ENCODE measurements at places on chromosomes 6 and 20.

DNA sequence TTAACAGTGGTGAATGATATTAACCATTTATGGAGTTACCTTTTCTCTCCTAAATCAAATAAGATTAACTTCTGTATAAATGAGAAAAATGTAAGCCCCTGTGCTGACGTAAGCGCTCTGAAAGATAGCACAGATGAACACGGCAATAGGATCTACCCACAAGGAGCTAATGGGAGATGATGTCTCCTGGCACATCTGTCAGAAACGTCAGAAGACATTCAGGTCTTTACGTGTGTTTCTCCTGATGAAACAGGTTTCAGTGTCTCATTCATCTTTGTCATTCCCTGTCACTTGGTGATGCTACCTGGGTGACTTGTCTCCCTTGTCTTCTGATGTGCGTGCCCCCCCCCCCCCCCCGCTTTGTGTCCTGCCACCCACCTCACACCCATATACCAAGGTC is 189.7 kb downstream of the DTNBP1 start:
- no peak for DNase-seq

- no peak for DNase-seq
These were observed 161.7 kb upstream of the BMP5 start for GRCh38 chr6:56036916-56037600.

DNA sequence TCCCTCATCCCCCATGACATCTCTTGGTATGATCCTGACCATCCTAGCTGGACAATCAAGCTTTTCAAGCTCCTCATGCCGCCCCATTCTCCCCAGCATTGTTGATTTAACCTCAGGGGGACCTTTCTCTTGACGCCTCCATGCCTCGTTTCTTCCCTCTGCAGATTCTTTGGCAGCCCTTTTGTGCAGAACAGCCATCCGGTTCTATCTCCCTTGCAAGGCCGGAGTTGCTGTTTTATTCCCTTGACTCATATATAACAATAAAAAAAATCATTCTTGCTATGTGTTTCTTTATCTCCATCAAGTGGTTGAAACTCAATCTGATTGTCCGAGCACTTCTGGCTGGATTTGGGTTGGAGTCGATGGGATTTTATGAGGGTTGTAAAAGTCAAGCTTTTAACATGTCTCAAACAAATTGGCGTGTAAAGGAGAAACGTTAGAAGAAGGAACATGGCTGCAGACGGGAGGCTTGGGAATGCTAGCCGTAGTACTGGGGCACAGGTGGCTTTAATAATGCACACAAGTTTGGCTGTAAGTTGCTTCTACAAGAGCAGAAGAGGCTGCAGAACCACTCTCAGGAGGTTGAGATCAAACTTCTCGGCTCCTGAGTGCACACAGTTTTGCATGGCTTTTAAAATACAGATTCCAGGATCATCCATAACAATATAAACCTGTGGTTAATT is 3.9 kb upstream of the SULF2 start:
- DNase-seq = no peak

DNA sequence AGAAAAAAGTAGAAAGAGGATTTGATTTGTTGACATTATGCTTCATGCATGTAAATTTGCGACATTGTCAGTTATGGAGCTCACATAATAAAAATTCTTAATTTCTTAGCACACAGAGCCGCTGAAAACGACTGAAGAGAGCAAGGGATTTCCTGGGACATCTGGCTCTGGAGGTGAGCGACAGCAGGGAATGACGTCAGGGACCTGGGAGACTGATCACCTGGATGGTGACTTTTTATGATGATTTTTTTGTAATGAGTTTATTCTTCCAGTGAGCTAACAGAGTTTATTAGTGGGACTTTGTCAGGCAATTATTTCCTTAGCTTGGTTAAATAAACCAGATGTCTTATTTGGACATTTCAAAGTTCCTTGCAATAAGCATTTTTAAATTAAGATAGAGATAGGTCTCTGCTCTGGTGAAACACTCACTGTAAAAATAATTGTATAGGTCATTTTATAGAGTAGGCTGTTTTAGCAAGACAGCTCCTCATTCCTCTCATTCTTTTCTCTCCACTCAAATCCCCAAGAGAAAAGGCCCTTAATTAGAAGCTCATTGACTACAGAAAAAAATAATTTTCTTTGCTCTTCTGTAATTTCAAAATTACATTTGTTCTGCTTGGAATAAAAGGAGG is 19.4 kb downstream of the TMEM200A start:
- peak; percentile 43 for DNase-seq

- no peak for DNase-seq
These were observed 164.8 kb upstream of the DTNBP1 start for GRCh38 chr6:15827496-15828255.

GRCh38 chr6:11149551-11149950 is 38.0 kb upstream of the ERVFRD-1 start:
- DNase-seq = no peak

DNA sequence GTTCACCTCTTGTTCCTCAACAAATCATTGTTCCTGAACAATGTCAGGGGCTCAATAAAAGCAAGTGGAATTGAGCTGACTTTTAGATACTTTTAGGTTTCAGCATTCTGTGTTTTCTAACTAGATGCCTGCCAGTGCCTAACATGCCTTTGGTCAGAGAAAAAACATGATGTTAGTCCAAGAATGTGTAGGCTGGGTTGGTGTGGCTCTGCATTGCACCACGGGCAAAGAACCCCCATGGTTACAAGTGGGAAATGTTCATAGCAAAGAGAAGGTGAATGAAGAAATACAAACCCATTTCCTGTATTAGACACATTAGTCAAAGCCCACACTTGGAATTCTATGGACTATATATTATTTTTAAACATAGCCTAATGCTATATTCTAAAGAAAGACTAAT is 193.3 kb downstream of the TMEM200A start:
- DNase-seq = no peak

- DNase-seq = peak; percentile 60
These were observed 25.8 kb downstream of the BHLHE23 start for GRCh38 chr20:62980970-62981369.

DNA sequence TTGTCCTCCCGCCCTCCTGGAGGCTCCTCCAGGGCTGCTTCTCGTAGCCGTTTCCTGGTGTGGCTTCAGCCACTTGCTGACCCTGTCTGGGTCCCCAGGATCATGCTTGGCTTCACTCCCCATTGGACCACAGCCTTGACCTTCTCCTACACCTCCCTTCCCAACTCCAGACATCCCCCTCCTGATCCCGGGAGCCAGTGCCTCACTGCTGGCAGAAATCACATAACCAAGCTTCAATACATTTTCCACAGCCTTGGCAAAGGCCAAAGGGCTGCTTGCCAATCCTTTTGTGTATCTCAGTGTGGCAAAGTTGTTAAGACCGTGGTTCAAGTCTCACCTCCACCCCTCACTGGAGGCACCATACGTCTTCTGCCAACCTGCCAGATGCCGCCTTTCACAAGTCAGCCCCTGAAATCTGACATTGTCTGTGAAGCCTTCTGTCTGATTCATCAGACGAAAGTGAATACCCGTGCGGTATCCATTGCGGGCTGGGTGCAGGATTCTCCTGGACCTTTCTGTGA is 60.1 kb downstream of the PHACTR3 start:
- no peak for DNase-seq

- DNase-seq = no peak
These were observed 99.6 kb upstream of the ENPP5 start for GRCh38 chr6:46270336-46270735.

DNA sequence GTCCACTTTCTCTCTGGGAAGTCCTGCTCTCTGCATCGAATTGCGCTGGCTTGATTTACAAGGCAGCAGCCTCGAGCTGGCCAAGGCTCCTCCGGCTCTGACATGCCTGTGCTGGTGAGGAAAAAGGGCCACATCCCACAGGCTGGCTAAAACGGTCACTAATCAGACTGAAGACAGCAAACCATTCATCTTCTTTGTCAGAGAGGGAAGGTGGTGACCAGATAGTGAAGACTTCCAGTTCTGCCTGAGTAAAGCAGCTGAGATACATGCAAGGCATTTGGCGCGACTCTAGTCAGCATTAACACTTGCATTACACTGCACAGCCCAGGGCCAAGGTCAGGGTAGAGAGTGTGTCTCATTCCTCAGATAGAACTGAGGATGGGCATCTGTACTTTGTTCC is 203.2 kb upstream of the MAP3K7 start:
- peak; percentile 26 for DNase-seq

DNA sequence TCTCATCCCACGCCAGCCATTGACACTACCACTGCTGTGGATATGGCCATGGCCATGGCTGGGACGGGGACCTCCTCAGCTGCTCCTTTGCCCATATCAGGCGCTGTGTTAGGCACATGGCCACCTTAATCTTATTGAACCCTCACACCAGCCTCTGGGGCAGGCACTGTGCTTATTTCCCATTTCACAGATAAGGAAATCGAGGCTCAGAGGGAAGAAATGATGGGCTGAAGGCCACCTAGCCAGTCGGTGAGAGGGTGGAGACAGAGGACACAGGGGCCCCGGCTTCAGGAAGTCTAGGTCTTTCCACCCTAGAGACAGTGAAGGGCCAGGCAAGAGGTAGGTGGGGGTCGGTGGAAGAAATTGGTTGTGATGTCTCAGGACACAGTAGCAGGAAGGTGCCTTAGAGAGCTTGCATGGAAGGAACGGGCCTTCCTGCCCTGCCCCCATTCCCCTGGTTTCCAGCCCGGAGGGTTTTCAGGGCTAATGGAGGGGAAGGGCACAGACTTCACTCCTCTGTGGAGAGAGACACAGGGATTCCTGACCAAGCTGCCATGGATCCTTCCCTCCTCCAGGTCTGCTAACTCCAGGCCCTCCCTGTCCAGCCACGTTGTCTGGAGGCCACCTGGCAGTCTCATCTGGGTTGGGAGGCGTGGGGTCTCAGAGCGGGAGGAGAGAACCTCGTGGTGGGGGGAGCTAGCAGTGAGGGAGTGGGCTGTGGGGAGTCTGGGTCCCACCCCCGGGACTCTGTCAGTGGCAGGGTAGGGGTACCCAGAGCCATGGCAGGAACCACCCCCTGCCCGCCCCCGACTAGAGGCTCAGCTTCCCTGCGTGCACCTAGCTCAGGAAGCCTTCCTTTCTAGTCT is 120.4 kb downstream of the VEGFA start:
- no peak for DNase-seq

- no peak for DNase-seq
These were observed 221.0 kb downstream of the SYNDIG1 start for GRCh38 chr20:24690408-24690807.

DNA sequence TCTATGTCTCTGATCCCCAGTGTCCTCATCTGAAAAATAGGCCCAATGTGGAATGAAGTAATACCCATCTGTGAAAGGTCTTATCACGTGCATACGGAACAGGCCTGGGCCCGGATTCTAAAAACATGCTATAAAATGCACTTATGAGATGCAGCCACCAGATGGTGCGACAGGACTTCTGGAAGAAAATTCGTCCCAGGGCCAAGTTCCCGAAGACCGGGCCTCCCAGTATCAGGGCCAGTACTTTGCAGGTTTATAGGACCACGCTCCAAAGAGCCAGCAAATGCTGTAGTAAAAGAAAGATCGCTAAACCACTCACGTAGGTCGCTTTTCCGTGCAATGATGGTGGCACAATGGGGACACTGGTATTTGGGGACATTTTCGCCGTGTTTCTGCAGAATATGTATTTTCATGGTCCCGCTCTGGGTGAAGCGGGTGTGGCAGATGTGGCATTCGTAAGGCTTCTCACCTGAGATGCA is 10.6 kb downstream of the CTCFL start:
- peak; percentile 90 for DNase-seq

DNA sequence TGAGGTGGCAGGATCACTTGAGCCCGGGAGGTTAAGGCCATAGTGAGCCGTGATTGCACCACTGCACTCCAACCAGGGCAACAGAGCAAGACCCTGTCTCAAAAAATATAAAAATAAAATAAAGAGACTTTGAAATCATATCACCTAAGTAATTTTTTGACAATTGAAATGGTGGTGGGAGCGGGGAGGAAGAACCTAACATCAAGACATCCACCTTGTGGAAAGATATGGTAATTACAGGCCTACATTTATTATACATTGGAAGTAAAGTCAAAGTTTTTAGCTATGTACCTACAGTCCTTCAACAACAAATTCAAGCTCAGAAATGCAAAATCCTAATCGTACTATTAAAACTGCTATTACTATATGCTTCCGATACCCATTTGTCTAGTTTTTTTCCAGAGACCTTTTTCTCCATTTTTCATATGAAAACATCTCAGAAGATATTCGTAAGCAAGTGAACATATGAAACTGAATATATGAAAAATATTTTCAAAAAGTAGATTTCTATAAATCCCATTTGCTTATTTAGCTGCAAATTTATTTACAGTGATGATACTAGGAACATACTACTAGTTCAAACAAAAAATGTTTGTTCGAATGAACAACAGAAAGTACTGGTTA is 83.3 kb downstream of the SYCP2 start:
- peak; percentile 44 for DNase-seq

DNA sequence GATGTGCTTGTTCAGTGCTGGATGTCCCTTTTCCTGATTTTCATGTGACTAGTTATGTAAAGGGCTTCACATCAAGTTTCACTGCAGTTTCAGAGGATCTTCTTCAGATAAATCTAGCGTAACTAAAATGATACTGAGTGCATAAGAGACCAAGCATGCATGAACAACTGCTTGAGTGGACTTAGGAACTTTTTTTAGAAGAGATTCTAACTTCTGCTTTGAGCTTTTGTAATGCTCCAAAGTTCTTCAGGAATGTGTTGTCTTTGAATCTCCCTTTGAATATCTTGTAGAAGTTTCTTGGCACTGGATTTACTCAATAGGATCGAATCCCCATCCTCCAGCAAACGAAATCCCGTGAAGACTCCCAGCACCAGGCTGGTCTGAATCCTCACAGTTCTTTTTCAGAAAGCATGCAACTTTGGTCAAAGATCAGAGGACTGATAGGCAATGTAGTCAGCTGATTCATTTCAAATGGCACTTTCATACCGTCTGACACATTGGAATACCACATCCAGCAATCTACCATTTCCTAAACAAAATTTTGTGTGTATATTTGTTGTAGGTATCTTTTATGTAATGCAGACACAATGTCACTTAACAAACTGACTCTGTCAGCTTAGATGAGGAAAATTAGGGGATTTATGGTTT is 33.2 kb downstream of the ENPP1 start:
- no peak for DNase-seq

GRCh38 chr20:58675641-58676040 is 17.0 kb upstream of the NPEPL1 start:
- no peak for DNase-seq

DNA sequence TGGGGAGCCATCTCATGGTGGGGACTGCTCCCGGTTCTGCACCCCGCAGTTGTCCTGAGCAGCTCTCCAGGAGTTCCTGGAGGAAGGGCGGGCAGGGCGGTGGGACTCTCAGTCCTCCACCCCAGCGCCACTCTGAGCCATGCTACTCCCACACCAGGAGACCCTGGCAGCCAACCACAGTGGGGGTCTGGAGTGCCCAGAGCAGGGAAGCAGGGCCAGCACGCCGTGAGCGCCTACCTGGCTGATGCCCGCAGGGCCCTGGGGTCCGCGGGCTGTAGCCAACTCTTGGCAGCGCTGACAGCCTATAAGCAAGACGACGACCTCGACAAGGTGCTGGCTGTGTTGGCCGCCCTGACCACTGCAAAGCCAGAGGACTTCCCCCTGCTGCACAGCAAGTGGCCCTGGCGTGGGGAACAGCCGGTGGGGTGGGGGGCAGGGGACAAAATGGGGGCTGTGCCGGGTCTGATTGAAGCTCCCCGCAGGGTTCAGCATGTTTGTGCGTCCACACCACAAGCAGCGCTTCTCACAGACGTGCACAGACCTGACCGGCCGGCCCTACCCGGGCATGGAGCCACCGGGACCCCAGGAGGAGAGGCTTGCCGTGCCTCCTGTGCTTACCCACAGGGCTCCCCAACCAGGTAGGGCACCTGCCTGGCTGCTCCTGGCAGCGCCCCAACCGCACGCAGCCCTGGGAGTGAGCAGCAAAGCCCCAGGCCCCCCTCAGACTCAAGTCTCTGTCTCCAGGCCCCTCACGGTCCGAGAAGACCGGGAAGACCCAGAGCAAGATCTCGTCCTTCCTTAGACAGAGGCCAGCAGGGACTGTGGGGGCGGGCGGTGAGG is 1.6 kb upstream of the TNFRSF6B start:
- no peak for DNase-seq

Measured in AG20443 (cell line).